ENCODE measurements at places on chromosomes 1 and 21.
A peak's percentile ranks its signal among the peaks of the same experiment; 100 is the strongest.

DNA sequence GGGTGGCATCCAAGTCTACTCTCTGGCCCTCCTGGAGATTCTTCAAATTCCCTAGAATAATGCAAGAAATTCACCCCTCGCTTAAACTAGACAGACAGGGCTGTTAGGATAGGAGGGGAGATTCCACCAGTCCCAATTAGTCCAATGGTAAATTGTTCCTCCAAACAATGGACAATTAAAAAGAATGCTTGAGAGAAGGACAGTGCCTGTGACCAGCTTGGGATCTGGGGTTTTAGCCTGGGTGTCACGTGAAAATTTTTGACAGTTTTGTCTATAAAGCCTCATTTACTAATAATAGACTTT lies 177.7 kb upstream of the RAB4A start:
- H3K27me3 ChIP-seq = no peaks in the 10 kb centered on the region
- peaks cover 30% of the 10 kb centered on the region for H3K4me1 ChIP-seq
- no peak for DNase-seq
- H3K36me3 ChIP-seq = no peaks in the 10 kb centered on the region
- H3K4me3 ChIP-seq = no peak overlapping the region
- H3K27ac ChIP-seq = no peak overlapping the region

GRCh38 chr1:63557365-63557987 lies 34.2 kb downstream of the EFCAB7 start:
- no peak overlapping the region for H3K27ac ChIP-seq
- no peak overlapping the region for H3K4me3 ChIP-seq
- H3K27me3 ChIP-seq = no peaks in the 10 kb centered on the region
- peak; percentile 30 for DNase-seq
- H3K36me3 ChIP-seq = peaks cover 2% of the 10 kb centered on the region

DNA sequence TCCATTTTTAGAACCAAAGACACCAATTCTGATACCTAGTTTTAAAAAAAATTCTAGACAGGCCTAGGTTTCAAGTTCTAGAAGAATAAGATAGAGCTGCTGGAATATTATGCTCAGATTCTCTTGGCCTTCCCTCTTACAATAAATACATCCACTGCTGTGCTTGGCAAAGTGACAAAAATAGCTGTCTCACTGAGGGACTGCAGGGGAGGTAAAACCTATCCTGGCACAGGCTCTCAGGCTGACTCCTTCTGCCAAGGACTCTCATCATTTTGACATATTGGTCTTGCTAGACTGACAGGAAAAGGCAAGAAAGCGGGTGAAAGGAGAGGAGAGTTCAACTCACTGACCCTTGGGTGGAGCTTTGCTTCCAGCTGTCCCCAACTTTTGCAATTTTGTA lies 197.0 kb upstream of the LHX8 start:
- H3K4me1 ChIP-seq = peaks cover 13% of the 10 kb centered on the region
- no peak for DNase-seq
- no peak overlapping the region for H3K4me3 ChIP-seq
- peak overlapping the region; percentile 37 for H3K27ac ChIP-seq
- no peaks in the 10 kb centered on the region for H3K36me3 ChIP-seq

GRCh38 chr1:217586586-217586985 lies 44.3 kb downstream of the GPATCH2 start:
- no peaks in the 10 kb centered on the region for H3K27me3 ChIP-seq
- H3K4me1 ChIP-seq = no peaks in the 10 kb centered on the region
- peaks cover 3% of the 10 kb centered on the region for H3K36me3 ChIP-seq

DNA sequence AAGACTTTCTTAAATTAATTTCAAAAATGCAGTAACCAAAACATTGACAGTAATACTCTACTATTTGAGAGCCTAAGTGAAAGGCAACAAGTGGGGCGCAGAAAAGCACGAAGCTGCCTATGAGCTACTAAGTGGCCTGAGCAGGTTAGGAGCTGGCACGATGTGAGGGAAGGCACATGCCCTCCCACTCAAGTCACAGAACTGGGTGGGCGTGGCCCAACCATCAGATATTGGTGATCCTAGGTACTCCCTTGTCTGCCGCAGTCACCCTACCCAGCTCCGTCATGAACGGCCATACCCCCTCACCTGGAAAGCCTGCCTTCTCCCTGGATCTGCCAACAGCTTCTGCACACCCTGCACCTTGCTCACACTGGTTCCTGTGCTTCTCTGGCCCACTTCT lies 40.8 kb downstream of the SSBP3 start:
- H3K27me3 ChIP-seq = no peaks in the 10 kb centered on the region
- H3K4me3 ChIP-seq = no peak overlapping the region
- no peak for DNase-seq
- H3K27ac ChIP-seq = no peak overlapping the region
